ENCODE measurements at places on chromosomes 2 and 18.

- DNase-seq, result no peak
Measured at GRCh38 chr2:239252801-239253200, 148.0 kb downstream of the HDAC4 start.

- DNase-seq, result peak; percentile 25
Measured at GRCh38 chr2:223929571-223930102, 15.5 kb downstream of the WDFY1 start.

- no peak for DNase-seq
Measured at GRCh38 chr2:126730655-126731054, 74.7 kb downstream of the GYPC start.

- DNase-seq, result no peak
Measured at GRCh38 chr2:42513252-42513918, 19.6 kb upstream of the KCNG3 start.

- DNase-seq, result no peak
Measured at GRCh38 chr18:79366177-79367094, 29.3 kb upstream of the NFATC1 start.

DNA sequence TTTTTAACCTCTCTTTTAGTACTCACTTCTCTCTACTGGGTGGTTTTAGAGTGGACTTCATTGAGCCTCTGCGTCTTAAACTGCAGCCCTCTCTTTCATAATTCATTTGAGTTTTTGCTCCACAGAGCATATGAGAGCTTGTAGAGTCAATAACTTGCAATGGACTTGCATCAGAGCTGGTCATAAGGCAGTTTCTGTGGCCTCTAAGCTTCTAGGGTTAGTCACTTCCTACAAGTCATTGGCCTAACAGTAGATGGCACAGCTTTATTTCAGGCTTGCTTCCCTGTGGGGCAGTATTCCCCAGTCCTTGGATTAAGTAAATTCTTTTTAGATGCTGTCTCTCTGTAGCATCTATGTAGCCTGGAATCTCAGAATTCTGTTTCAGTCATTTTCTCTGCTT is 1435.7 kb downstream of the LRP1B start:
- DNase-seq, result no peak

DNA sequence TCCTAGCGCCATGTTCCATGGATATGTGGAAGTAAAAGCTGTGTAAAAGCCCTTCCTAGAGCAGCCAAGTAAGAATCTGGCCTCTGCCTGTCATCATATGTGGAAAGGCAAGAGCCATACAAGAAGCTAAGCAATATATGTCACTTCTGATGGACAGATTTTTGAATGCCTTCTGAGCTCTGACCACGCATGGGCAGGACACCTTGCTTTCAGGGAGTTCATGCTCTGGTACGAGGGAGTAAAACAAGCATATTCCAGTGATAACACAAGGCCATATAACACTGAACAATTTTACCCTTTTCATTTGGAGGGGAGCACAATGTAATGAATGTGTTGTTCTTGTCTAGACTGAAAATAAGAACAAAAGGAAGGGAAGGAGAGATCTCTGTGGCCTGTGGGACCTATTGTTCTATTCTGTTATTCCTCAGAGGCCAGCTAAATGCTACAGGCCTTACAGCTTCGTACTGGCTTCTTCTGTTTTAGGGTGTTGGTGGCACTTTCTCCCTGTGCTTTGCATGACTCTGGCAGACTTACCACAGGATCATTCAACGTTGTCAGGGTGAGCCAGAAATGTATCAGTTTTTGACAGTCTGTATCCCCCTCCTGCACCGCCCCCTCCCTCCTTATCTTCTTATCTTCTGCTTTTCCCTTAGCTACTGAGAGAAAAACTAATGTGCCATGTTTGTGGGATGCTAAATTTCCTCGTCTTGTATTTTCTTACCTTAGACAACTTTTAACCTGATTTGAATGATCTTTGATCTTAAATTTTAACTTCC is 99.5 kb downstream of the MAP4K4 start:
- no peak for DNase-seq

DNA sequence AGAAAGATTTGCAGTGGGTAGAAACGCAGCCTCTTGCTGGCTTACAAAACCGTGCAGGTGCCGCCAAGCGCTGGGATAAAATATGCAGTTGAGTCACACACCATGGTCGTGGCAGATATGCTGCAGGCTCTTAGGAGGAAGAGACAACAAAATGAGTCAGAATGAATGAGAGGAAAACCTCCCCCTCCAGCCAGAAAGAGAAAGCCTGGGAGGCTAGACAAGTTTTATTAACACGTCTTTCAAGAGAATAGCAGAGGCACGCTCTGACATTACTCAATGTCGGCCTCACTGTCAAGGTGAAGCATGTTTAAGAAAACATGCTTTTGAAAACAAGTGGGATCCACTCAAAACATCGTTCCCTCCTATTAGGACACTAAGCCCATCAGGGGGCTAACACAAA is 37.1 kb upstream of the ZCCHC2 start:
- peak; percentile 49 for DNase-seq

- DNase-seq, result no peak
Measured at GRCh38 chr2:218228366-218229090, 11.5 kb downstream of the ARPC2 start.

GRCh38 chr2:75200140-75201096 is 1.1 kb upstream of the TACR1 start:
- peak; percentile 27 for DNase-seq

DNA sequence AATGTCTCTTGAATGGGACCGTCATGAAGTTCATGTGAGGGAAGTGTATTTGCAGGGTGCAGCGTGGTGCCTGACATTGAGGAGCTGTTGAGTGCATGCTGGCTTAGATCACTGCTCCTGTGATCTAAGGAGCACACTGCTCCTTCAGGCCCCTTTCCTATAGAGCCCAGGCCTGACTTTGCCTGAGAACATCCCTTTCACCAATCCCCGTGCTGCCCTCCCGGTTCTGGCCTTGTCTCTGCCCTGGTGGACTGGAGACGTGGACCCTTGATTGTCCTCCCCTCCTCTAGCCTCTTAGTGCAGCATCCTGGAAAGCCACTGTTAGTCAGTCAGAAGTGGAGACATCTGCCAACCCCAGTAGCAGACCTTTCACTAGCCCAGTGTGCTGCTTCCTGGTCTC is 323.6 kb upstream of the HS6ST1 start:
- no peak for DNase-seq
